ENCODE measurements at places on chromosomes 1 and 21.

DNA sequence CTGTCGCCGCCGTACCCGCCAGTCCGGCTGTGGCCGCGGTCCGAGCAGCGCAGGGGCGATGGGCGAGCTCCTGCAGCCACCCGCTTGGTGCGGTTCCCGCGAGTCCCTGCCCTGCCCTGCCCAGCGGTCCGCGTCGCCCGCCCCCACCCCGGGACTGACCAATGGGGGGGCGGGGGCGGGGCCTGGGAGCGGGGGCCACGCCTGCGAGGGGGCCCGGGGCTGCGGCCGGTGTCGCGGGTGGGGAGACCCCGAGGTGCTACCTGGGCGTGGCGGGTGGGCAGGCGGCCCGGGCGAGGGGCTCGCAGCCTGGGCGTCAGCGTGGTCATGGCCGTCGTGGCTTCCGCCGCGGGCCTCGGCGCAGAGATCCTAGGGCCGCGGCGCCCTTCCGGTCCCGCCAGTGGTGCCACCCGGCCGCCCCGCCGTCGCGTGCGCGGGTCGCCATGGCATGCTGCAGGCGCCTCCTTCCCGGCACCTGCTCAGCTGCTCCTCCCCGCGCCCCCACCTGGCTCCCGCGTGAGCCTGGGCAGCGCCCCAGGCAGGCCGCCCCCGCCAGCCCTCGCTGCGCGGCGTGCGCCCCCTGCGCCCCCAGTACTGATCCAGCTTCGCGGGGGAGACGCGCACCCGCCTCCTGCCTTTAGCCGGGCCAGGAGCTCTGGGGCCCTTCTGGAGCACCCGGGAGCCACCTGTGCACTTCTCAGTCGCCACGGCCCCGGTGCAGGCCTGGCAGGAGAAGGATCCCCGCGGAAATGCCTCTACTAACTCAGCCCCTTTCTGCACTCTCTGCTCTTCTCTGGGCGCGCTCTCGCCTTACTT, at the start of gene BMP8B:
BMP8B (minus strand) TSS at position 108 of the 813 bp plus-strand sequence. CDS start 380 bp downstream, outside the sequence.
- DNase-seq: no peak

DNA sequence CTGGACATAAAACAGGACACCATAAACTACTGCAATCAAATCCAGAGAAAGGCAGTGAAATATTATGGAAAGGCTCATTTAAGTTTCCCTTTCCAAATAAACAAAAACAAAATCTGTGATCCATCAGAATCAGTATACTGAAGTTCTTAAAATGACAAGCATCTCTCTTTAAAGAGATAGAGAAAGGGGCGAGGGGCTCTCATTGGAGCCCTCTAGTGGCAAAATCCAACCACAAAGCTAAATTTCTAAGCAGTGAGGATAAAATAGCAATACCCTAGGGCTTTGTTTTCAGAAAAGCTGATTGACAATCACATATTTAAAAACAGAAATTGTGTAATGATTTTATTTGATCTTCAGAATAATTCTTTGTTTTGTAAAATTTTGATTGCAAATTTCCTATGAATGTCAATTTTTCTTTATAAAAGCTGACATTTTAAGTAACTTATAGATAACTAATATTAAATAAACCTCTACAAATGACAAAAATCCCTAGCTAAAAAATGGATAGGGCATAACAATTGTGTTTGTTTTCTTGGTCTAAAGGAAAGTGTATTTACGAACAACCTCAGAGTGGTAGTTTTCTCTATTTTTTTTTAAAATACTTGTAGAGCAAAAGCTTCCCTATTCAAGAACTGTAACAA, 138.2 kb downstream of the COL24A1 start:
- DNase-seq: peak; percentile 14

GRCh38 chr1:221824025-221824424, 82.1 kb upstream of the DUSP10 start:
- peak; percentile 76 for DNase-seq

DNA sequence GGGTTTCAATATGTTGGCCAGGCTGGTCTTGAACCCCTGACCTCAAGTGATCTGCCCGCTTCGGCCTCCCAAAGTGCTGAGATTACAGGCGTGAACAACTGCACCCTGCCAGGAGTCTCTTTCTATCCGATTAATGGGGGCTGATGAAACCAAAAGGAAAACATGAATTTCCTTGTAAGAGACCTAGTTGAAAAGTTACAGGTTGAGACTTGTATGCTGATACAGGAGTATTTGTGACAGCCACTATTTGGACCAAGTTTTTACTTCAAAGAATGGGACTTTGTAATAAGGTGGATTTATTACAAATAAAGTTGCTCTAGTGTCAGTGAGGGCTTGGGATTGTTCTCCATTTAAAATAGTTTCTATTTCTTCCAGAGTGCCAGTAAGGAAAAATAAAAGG, 43.6 kb upstream of the TMEM61 start:
- DNase-seq: no peak

DNA sequence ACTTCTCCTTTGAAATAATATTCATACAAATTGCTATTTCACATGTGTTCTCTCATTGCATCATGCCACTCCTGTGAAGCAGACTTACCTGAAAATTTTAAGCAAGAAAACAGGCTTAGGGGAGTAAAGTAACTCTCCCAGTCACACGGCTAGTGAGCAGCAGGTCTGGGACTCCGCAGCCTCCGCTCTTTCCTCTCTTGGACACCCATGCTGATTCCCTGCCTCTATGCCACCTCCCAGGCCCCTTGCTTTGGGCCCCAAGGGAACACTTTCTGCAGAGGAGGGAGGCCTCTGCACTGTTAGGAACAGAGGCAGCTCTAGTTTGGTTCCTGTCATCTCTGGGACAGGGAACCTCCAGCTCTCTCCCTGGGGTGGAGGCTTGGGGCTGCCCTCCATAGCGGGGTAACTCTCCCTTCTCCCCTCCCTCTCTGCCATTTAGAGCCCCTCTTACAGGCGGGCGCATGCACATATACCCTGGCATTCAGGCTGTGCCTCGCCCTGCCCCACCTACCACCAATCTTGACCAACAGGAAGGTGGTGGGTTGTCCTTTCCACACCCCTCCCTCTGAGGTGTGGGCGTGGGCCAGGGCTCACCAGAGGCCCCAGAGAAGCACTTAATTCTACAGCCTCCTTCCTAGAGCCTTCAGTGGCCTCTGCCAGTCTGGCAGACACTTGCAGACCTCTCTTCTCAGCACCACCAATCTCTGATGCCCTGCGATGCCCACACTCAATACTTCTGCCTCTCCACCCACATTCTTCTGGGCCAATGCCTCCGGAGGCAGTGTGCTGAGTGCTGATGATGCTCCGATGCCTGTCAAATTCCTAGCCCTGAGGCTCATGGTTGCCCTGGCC, at the start of gene RXFP4:
RXFP4 (plus strand) TSS at position 646 of the 852 bp plus-strand sequence; CDS start at position 718, 72 bp downstream.
- DNase-seq: peak; percentile 87

DNA sequence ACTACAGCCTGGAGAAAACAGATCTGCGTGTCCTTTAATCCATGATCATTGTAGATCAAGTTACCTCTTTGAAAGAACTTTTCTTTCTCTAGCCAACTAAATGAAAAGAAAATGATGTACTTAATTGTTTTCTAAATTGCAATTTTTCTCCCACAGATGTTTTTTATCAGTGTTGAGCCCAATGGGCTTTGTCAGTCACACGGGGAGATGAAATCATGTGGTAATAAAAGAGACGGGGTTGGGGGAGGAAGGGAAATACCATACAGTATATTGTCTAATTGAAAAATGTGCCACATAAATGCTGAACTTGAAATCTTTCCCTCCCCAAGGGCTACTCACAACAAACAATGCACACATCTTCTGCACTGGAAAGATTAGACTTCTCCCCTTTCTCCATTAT, 58.4 kb downstream of the NTMT2 start:
- no peak for DNase-seq

- no peak for DNase-seq
Measured at GRCh38 chr1:14787604-14788003, 189.1 kb downstream of the KAZN start.

GRCh38 chr1:117652421-117652820, 46.6 kb downstream of the TENT5C start:
- DNase-seq: peak; percentile 13

- DNase-seq: no peak
Measured at GRCh38 chr1:209759829-209760359, 4.0 kb downstream of the TRAF3IP3 start.

DNA sequence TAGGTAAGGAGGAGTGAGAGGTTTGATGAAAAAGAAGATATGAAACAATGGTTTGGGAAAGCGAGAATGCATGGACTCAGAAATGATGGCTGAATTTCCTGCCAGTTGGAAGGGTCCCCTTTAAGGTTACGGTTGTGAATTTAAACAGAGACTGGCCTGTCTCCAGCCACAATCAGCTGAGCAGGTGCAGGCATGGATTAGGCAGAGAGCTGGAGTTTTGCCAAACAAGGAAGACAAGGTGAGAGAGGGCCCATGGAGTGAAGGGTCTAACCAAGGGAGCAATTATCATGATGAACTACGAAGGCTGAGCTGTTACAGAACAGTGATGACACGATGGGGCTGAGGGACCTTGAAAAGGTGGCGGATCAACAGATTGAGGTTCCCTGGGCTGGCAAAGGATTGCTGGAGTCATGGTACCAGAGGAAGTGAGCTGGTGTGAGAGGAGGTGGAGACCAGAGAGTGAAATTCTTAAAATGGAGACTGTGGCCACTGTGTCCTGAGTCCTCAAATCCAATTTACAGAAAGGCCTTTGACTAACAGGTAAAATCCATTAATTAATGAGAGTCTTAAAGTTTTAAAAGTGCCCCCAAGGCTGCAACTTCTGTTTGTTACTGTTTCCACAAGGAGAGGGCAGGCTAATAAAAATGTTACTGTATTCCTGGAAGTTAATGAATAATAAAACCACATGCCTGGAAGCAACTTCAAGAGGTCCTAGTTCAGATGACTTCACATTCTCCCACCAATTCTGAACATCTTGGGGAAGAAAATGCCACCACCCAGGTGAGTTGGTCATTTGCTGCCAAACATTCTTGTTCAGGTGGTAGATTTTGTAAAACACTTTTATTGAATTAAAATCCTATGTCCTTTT, 41.5 kb downstream of the LHX9 start:
- DNase-seq: no peak

- no peak for DNase-seq
Measured at GRCh38 chr1:196477262-196477661, 131.0 kb downstream of the KCNT2 start.

- DNase-seq: no peak
Measured at GRCh38 chr1:53450225-53450624, 9.0 kb upstream of the DMRTB1 start.

GRCh38 chr1:243325305-243325890, 69.6 kb downstream of the SDCCAG8 start:
- DNase-seq: peak; percentile 56

- DNase-seq: no peak
Measured at GRCh38 chr1:115142616-115143015, 53.3 kb upstream of the TSPAN2 start.

DNA sequence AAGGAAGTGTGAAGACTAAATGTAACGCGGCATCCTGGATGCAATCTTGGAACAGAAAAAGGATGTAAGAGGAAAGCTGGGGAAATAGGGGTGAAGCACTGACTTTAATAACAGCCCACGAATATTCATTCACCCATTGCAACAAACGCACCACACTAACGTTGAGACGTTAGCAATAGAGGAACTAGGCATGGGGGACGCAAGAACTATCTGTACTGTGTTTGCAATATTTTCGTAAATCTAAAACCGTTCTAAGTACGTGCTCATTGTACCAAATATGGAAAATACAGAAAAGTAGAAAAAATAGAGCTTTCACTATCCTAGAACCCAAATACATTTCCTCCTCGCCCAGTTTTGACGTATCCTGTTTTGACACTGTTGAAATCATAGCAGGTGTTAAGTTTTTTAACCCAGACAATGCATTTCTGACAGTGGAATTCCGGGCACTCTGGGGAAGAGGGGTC, 3.9 kb downstream of the LAPTM5 start:
- no peak for DNase-seq

- no peak for DNase-seq
Measured at GRCh38 chr1:150909585-150910180, 16.5 kb upstream of the SETDB1 start.

DNA sequence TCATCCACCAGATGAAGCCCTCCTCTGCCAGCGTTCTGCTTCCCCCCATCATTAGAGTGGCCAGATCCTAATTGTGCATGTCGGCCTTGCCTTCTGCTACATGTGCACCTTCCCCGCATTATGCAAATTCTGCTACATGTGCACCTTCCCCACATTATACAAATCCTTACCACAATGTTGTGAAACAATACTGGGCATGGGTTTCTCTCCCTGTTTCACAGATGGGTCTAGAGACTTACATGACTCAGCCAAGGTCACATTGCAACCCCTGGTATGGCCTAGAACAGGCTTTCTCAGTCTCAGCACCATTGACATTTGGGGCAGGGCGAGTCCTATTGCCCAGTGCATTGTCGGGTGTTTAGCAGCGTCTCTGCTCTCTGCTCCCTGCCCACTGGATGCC, 1.0 kb upstream of the CELA2A start:
- no peak for DNase-seq

GRCh38 chr1:87410776-87411480, 82.2 kb downstream of the LMO4 start:
- no peak for DNase-seq

DNA sequence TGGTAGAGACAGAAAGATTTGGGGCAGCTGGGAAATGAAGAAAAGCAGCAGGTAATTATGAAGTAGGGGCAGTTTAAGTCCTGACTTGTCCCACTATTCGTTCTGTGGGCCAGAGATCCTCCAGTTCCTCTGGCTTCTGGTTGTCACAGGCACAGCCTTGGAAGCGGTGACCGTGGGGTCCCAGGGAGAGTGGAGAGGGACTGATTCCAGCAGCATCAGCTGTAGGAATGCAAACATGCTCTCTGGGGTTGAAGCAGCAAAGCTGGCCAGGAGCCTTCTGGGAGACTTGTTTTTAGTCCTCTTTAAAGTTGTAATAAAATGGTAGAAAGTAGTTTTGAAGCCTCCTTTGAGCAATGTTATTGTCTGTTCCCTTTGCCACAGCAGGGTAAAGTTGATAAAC, 488.0 kb downstream of the LMO4 start:
- DNase-seq: no peak

- DNase-seq: no peak
Measured at GRCh38 chr1:163531345-163531744, 209.6 kb downstream of the NUF2 start.

DNA sequence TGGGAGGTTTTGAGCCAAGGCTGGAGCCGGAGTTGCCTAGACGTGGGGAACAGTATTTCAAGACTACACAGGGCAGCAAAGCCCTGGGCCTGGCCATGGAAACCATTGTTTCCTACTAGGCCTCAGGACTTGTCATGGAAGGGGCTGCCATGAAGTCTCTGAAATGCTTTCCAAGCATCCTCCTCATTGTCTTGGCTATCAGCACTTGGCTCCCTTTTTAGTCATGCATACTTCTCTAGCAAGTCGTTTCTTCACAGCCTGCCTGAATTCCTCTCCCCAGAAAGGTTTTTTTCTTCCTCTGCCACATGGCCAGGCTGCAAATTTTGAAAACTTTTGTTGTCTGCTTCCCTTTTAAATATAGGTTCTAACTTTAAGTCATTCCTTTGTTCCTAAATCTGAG, 406.6 kb upstream of the TMPRSS15 start:
- no peak for DNase-seq

DNA sequence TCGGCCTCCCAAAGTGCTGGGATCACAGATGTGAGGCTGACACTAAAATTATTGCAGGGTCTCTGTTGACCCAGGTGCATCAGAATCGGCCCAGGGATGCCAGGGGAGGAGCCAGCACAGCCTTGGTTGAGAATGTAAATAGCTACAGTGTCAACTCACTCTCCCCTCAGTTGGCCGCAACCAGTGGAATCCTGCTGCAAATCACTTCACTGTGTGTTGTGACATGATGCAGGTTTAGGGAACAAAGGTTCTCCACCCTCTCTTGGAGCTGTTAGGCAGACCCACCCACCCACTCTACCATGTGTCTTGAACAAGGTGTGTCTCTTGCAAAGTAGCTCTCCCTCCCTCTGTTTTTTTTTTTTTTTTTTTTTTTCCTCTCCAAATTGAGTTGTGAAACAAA, 60.5 kb upstream of the SOD1 start:
- no peak for DNase-seq

- DNase-seq: no peak
Measured at GRCh38 chr1:81208441-81208840, 592.3 kb upstream of the ADGRL2 start.

Measured in A172 (cell line).